NT2/D1 (cell line): ENCODE measurements at places on chromosomes 12 and 14.

DNA sequence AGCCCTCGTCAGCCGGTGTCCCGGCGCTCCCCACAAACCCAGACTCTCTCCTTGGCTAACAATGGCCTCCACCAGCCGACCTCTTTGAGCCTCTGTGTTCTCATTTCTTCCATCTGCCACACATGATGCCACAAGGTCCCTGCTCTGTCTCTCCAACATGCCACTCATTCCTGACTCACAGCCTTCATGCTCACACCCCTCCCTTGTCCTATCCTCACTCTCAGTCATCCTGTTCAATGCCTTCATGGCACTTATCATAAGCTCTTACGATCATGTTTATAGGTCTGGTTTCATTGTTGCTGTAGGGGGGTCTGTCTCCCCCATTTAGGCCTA lies 9.6 kb upstream of the SERPINA11 start:
- no peak for DNase-seq

GRCh38 chr12:67042697-67043131 lies 226.4 kb upstream of the CAND1 start:
- no peak for DNase-seq

DNA sequence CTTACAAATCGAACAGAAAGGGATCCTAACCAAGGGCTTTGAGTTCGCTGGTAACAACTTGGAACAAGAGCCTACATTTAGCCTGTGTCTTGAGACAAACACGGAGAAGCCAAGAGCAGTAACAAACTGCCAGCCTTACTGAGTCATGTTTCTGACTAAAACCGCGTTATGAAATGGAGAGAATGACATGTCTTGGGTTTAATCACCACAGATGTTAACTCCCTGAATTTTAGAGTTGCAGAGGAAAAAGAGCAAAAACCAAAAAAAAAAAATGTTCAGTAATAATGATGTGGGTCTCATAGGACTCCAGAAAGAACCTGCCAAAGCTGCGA lies 1.0 kb downstream of the BLTP3B start:
- no peak for DNase-seq

DNA sequence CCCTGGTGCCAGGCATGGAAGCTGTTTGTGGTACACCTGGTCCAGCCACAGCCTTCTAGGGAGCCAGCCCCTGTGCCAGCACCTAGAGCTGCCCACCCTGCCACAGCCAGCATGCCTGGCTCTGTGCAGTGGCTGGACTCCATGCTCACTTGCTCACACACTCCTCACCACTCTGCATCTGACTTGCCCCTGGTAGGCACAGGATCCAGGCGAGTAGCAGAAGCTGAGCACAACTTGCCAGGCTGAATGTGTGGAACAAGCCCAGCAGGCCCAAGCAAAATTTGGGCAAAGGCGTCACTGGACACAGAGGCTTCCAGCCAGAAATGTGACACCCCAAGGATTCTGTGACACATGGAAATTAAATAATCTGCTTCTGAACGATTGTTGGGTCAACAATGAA lies 106.7 kb downstream of the MYF5 start:
- no peak for DNase-seq

GRCh38 chr14:97994020-97994531 lies 1196.9 kb downstream of the VRK1 start:
- DNase-seq, result no peak

- DNase-seq, result no peak
Measured at GRCh38 chr12:129847063-129847462, 56.8 kb downstream of the TMEM132D start.

- DNase-seq, result no peak
Measured at GRCh38 chr14:56650979-56651378, 71.4 kb downstream of the TMEM260 start.

DNA sequence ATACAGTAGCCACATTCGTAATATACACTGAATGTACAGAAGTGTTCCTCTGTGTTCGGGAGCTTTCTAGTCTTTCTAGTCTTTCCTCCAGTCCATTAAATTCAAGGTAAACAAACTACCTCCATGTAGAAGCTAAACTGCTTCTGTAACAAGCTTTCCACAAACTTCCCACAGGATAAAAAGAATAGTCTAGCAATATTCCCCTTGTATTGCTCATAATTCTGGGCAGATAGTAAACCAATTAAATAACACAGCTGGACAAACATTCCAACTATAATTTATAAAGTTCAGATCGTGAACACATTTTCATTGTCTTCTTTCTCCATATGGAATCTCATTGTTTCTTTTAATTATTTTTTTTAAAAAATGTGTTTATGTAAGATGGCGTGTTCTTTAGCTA lies 307.2 kb downstream of the AEBP2 start:
- no peak for DNase-seq

GRCh38 chr14:100670017-100670752 lies 56.5 kb upstream of the DLK1 start:
- no peak for DNase-seq

DNA sequence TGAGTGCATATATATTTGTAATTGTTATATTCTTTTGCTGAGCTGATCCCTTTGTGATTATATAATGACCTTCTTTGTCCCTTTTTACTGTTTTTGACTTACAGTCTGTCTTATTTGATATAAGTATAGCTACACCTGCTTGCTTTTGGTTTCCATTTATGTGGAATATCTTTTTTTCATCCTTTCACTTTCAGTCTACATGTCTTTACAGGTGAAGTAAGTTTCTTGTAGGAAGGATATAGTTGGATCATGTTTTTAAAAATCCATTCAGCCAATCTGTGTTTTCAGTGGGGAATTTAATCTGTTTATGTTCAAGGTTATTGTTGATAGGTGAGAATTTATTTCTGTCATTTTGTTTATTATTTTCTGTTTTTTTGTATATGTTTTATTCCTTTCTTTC lies 12.1 kb downstream of the GZMH start:
- no peak for DNase-seq

DNA sequence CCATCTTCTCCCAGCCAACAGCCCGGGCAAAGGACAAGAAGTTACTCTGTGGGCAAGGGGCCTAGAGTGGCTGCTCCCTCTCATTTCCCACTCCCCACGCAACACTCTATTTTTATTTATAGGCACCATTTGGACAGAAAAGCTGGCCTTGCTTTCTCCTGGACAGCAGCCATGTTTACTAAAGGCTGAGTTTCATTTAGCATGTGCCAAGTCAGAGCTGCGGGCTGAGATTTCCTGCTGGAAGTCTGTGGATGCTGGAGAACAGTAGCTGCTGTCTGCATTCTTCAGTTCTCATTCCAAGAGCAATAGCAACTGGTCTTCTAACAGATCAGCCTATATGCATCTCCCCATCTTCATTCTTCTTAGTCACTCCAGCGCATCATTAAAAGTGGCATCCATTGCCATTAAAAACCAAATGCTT lies 8.3 kb downstream of the COL2A1 start:
- no peak for DNase-seq
